ENCODE measurements at places on chromosomes 5 and 9.

GRCh38 chr9:33291031-33291397, 698 bp downstream of the NFX1 start:
- no peak for DNase-seq

GRCh38 chr5:116068028-116068632, 16.7 kb upstream of the COMMD10 start:
- DNase-seq = no peak

DNA sequence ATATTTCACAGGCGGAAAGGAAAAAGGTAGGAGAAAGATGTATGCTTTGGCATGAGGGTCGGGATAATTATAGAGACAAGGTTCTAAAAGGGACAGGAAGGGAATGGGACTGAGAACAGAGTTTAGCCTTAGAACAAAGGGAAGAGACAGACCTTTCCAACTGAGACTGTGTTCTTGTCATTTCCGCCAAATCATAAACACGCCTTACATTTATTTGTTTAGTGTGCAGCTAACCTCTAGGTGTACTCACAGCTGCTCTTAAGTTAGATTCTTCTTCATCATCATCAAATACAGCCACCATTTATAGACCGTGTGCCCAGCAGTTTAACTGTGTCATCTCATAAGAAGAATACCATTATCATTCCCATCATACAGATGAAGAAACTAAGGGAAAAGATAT, 5.9 kb upstream of the DELE1 start:
- no peak for DNase-seq

- no peak for DNase-seq
Measured at GRCh38 chr5:137933491-137933911, 44.2 kb downstream of the PKD2L2 start.

DNA sequence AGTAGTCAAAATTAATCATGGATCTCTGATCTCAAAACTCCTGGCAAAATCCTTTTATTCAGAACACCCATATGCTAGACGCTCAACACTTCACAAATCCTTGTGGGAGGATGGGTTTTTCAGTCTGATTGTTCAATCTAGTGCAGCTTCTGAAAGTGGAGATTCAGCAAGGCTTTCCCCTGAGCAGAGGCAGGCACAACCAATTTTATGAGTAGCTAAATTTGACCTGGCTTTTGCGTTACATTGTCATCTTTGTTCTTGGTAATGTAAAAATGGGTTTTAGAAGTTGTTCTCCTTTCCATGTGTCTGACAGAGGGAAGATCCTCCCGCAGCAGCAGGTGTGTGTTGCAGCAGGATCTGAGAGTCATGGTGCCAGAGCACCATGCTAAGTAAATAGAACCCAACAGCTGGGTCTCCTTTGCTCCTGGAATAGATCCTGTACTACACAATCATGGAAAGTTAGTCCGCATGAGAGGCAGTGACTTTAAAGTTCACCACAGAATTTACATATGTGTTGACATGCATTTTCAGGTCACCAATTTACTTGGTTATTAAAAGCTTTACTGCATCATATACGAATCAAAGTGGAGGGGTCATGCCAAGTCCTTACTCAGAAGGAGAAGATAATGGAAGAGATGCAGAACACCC, 70.1 kb upstream of the MEF2C start:
- no peak for DNase-seq

DNA sequence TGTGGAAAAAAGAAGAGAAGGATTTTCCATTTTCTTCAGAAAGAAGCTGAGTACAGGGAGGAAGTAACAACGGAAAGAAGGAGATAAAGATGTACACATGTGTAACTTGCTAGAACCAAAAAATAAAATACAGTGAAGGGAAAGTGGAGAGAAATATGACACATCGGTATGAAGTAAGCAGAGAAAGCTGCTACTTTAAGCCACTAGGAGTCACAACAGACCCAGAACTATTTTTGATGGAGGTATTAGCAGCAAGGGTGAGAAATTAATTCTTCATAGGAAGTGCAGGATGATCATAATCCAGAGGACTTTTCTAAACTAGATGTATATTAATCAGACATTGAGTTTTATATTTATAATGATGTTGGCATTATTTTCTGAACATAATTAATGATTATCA, 88.5 kb downstream of the FAM174A start:
- DNase-seq = no peak

GRCh38 chr5:120150770-120151169, 313.3 kb upstream of the PRR16 start:
- DNase-seq = no peak

- no peak for DNase-seq
Measured at GRCh38 chr9:26012797-26013196, 334.6 kb upstream of the TUSC1 start.

- no peak for DNase-seq
Measured at GRCh38 chr9:108775901-108776306, 79.9 kb downstream of the ACTL7B start.

DNA sequence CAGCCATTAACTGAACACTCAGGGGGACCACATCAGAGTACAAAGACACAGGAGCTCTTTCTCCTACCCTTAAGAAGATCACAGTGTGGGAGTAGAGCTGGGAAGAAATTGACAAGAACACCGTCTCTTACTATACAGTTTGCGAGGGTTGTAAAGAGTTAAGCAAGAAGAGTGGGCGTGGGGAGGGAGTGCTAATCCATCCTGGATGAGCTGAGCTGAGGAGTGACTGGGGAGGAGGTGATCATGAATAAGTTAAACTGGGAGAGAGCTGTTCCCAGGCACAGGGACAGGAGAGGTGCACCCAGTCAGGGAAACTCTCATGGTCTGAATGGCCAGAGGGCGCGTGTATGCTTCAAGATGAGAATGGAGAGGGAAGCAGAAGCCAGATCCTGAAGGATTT, 17.2 kb downstream of the TAF1L start:
- DNase-seq = no peak

GRCh38 chr5:174844971-174845370, 120.6 kb downstream of the MSX2 start:
- no peak for DNase-seq

GRCh38 chr9:94805585-94805984, 79.1 kb downstream of the AOPEP start:
- DNase-seq = no peak

GRCh38 chr9:12863618-12864017, 88.8 kb downstream of the LURAP1L start:
- no peak for DNase-seq

- DNase-seq = no peak
Measured at GRCh38 chr9:137149942-137150616, 11.1 kb downstream of the GRIN1 start.

DNA sequence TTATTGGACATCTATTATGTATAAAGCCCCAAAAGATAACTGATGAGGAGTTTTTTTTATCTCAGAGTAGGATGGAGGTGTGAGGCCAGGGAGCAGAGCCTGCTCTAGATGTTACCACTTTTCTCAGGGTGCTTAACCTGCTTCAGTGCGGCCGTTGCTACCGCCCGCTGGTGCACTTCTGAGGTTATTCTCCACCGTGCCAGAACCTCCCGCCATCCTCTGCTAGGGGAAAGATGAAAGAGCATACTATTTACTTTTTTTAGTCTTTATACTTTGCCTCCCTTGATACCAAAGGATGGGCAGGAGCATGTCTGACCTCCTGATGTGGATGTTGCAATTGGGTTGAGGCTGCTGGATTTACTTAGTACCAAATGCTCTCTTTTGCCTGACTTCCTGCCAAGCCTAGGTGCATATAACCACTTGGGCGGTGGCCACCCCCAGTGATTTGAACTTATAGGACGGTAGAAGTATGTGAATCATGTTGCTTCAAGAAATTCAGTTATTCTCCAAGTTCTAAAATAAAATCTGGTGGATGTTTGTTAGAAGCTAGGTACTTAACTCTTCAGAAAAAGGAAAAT, 71.1 kb upstream of the HSPB3 start:
- no peak for DNase-seq

DNA sequence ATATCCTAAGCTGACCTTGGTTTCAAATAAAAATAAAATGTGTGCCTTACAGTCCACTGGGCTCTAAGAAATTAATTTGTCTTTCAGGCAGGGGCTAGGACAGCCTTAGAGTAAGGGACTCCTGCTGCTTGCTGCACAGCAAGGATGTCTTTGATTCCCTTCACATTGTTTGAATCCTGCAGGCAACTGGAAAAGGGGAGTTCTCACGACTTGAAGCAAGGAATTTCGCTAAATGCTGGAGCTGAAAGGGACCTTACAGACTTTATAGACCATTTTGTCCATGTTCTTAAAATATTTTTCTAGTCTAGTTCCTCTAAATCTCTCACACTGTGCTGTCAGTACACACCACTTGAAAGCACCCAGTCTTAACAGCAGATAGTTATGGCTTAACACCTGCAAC, 35.6 kb downstream of the FBXW11 start:
- no peak for DNase-seq

GRCh38 chr5:158050421-158050820, 191.5 kb upstream of the CLINT1 start:
- no peak for DNase-seq

DNA sequence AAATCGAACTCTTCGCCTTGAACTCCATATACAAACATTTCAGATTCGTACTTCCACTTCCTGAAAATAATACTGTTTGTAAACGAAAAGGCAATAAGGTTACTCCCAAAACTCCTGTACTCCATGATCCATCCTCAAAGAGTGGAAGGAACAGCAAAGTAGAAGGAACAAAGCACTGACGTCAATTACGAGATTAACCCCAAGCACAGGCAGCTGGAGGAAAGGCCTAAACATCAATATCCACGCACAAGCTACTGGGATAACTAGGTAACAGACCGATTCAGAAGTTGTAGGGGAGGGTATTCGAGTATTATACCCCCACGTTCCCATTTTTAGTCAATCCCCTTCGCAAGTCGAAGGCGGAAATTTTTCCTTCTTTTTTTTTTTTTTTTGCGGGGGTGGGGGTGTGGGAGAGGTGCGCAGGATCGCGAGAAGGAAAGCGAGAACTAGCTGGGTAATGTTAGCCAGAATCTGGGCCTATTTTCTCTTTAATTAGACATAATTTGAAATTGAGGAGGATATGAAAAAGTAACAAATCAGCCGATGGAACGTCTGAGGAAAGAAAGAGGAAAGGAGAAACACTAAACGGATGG, 909 bp downstream of the AFF4 start:
- DNase-seq = no peak

DNA sequence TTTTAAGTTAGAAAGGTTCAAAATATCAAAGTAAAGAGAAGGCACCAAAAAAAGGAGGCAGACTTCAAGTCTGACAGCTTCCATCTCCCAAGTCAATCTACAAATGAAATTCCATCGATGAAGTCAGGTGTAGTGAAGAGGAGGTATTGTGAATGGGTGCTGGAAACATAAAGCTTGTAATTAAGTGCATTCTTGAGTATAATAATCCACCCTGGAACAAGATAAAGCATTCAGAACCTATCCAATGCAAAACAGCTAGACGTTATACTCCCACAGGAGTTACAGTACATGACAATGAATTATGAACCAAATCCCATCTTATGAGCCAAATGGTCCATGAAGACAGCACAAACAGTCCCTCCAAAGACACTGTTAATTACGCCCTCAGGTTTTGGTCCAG, 22.3 kb downstream of the BNC2 start:
- DNase-seq = no peak

- no peak for DNase-seq
Measured at GRCh38 chr5:105573575-105573974, 2011.0 kb upstream of the NUDT12 start.

- no peak for DNase-seq
Measured at GRCh38 chr9:136931611-136932130, 12.9 kb downstream of the FBXW5 start.

- no peak for DNase-seq
Measured at GRCh38 chr5:138789771-138790242, 36.6 kb downstream of the CTNNA1 start.

DNA sequence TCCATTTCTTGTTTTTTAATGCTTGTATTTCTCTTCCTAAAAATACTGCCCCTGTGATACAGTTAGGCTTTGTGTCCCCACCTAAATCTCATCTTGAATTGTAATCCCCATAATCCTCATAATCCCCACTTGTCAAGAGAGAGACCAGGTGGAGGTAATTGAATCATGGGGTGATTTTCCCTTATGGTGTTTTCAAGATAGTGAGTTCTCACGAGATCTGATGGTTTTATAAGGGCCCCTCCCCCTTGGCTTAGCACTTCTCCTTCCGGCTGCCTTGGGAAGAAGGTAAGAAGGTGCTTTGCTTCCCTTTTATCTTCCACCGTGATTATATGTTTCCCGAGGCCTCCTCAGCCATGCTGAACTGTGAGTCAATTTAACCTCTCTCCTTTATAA, 227.4 kb downstream of the MAN2A1 start:
- no peak for DNase-seq

DNA sequence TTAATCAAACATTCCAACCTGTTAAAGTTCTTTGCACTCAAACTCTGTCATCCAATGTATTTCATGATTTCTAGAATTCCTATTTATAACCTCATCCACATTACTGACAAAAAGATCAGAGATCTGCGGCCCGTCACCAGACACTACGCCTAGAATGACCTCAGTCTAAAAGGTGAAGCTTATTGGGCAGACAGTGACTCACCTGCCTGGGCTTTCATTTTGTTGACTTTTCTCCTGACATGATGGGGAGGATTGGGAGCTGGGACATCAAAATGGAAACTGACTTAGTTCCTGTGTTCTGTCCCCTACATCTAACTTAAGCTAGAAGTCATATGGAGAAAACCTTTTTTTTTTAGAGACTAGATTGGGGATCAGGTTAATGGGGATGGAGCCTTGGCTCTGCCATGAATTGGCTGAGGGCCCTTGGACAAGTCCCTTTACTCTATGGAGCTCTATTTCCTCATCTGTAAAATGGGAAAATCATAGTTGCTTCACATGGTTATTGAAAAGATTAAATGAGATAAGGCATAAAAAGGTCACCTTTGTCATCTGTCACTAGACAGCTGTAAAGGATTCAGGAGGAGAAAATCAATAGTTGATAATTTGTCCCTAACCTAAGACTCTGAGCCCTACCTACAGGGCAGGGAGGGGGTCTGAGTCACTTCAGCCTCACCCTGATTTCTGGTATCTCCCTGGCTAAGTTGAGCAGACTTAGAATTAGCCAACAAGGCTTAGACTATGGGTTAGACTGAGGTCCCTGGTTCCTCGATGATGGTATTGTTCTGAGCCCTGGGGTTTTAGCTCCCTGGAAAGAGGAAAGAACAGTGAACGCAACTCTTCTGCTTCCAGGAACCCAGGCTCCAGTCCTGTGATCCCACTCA, 224.8 kb upstream of the TBC1D2 start:
- no peak for DNase-seq

- DNase-seq = no peak
Measured at GRCh38 chr5:106578736-106579135, 1092.0 kb downstream of the EFNA5 start.

- no peak for DNase-seq
Measured at GRCh38 chr5:133371371-133372155, 240.8 kb downstream of the FSTL4 start.
